ENCODE measurements at places on chromosomes 1 and 21. TPM values are rescaled to one million over a fixed set of nuclear protein-coding genes. Genes with fewer than 3 reads are reported as not detected.

- DNase-seq = no peak
- no peak overlapping the region for H3K4me3 ChIP-seq
- H3K27me3 ChIP-seq = no peaks in the 10 kb centered on the region
- no peaks in the 10 kb centered on the region for H3K36me3 ChIP-seq
- no peak overlapping the region for H3K27ac ChIP-seq
- no peaks in the 10 kb centered on the region for H3K4me1 ChIP-seq
Observed at GRCh38 chr1:59831529-59831928, 16.8 kb downstream of the HOOK1 start.

- H3K36me3 ChIP-seq = no peaks in the 10 kb centered on the region
- DNase-seq = no peak
- H3K4me1 ChIP-seq = no peaks in the 10 kb centered on the region
- H3K27me3 ChIP-seq = no peaks in the 10 kb centered on the region
- H3K27ac ChIP-seq = no peak overlapping the region
Observed at GRCh38 chr1:237913345-237913744, 22.6 kb upstream of the ZP4 start.

- DNase-seq = no peak
- H3K27ac ChIP-seq = no peak overlapping the region
- H3K4me1 ChIP-seq = no peaks in the 10 kb centered on the region
- H3K27me3 ChIP-seq = peaks cover 2% of the 10 kb centered on the region
- no peak overlapping the region for H3K4me3 ChIP-seq
- H3K36me3 ChIP-seq = no peaks in the 10 kb centered on the region
Observed at GRCh38 chr1:89737985-89738510, 82.8 kb upstream of the LRRC8D start.

- H3K4me3 ChIP-seq = no peak overlapping the region
- no peak for DNase-seq
- H3K4me1 ChIP-seq = no peaks in the 10 kb centered on the region
- no peaks in the 10 kb centered on the region for H3K36me3 ChIP-seq
Observed at GRCh38 chr21:37630872-37631271, 264.3 kb downstream of the DYRK1A start.

GRCh38 chr1:245382981-245383380, 228.2 kb downstream of the KIF26B start:
- no peak overlapping the region for H3K27ac ChIP-seq
- H3K36me3 ChIP-seq = no peaks in the 10 kb centered on the region
- no peaks in the 10 kb centered on the region for H3K27me3 ChIP-seq
- no peaks in the 10 kb centered on the region for H3K4me1 ChIP-seq

DNA sequence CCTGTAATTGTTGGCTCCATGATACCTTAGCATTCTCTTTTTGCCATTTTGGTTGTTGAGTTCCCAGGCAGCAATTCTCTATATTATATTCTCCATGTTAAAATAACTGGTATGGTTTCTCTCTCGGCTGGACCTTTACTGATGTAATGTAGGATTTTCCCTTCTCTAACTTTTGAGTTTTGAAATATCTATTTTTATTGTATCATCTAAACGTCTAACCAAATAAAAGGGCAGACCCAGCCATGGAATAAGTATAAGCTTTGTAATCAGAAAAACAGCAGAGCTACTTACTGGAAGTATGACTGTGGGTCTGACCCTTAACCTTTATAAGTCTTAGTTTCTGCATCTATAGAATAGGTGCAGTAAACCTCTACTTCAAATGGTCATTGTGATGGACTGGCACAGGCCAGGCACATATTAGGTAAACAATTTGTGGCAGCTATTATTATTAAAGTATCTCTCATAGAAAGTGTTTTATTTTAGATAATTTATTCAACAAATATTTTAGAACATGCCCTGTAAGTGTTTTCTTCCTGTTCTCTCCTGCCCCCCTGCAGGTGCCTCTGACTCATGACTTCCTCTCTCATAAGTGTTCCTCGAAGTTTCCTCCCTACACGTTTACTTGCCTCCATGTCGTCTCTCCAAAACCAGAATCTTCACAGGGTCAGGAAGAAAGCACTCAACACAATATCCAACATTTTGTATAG, 224.9 kb upstream of the FGGY start:
- no peak overlapping the region for H3K27ac ChIP-seq
- no peaks in the 10 kb centered on the region for H3K4me1 ChIP-seq
- no peaks in the 10 kb centered on the region for H3K27me3 ChIP-seq
- DNase-seq = no peak

Gene RCAN3
- total RNA-seq = 0.25 TPM
